ENCODE measurements at places on chromosomes 11 and 22.

GRCh38 chr22:24580276-24580675 is 12.6 kb downstream of the LRRC75B start:
- no peak for DNase-seq

GRCh38 chr11:96960476-96960875 is 570.7 kb downstream of the JRKL start:
- no peak for DNase-seq

DNA sequence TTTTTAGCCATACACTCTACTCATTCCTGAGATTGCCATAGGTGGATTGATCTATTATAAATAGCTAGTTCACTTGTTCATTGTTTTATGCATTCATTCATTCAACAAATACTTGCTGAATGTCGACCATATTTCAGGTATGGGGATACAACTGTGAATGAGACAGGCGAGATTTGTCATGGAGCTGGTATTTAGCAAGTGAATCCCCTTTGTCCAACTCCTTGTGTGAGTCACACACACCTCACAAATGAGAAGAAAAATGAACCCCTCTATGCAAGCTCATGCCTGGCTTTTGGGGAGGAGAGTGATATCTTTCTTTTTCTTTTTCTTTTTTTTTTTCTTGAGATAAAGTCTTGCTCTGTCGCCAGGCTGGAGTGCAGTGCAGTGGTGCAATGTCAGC is 1.8 kb upstream of the AMPD3 start:
- DNase-seq: no peak

GRCh38 chr11:118406599-118407166 is 5.3 kb downstream of the ATP5MG start:
- DNase-seq: no peak

GRCh38 chr11:105935791-105936190 is 86.2 kb downstream of the MSANTD4 start:
- DNase-seq: no peak

DNA sequence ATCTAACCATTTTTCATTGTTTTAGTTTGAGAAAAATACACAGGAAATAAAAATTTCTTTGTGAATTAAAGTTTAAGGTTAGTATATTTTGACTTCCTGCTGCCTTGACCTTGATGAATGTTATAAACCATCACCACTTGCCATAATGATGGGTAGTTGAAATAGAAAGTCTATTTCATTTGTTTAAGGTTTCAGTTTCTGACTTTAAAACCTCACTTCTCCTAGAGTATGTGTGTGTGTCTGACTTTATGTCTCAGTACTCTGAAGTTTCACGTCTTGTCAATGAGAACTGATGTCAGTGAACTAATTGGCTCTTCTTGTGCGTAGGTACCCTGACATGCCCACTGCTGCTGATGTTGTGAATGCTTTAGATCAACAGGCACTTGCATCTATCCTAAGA is 188.2 kb downstream of the METTL15 start:
- DNase-seq: no peak

- DNase-seq: no peak
Measured at GRCh38 chr11:94224078-94224477, 80.3 kb upstream of the IZUMO1R start.

GRCh38 chr11:26580929-26581328 is 8.9 kb upstream of the MUC15 start:
- no peak for DNase-seq

Measured in activated T-cell treated with anti-CD3 and anti-CD28 coated beads for 1 hour (primary cell).